ENCODE measurements at places on chromosomes 6 and 20. TPM values are rescaled to one million over a fixed set of nuclear protein-coding genes. Genes with fewer than 3 reads are reported as not detected.

DNA sequence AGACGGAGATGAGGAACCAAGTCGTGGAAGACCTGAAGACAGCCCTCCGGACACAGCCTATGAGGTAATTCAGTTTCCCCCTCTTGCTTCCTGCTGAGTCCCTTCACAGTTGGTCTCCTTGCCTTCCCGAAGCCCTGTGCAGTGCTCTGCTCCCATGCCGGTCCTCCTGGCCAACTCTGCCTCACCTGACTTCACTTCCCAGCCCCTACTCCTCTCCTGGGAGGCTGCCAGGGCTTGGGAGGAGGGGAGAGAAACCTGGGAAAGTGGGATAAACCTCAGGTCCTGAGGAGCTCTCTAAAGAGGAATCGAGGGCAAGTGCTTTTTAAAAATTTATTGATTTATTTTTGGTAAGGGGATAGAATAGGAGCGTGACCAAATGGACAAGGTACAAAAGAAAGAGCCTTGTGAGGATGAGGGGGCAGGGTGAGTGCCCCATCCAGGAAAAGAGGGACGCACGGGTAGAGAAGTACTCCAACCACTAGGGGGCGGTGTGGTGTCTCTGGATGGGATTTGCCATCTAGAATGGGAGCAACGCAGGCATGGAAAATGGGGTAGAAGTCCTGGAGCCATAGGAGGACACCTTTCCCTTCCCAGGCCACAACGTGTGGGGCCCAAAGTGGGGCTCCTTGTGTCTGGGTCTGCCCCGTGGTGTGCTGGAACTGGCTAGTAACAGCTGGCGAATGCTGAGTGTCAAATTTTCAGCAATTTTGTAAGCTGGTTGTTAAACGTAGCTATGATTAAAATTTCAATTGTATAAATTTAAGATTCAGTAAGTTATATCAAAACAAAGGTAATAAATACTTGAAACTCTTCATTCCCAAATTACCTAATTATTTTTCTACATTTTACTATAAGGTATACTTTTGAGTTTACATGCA lies 69.0 kb downstream of the MOCS1 start:
- DNase-seq, result peak; percentile 81

DNA sequence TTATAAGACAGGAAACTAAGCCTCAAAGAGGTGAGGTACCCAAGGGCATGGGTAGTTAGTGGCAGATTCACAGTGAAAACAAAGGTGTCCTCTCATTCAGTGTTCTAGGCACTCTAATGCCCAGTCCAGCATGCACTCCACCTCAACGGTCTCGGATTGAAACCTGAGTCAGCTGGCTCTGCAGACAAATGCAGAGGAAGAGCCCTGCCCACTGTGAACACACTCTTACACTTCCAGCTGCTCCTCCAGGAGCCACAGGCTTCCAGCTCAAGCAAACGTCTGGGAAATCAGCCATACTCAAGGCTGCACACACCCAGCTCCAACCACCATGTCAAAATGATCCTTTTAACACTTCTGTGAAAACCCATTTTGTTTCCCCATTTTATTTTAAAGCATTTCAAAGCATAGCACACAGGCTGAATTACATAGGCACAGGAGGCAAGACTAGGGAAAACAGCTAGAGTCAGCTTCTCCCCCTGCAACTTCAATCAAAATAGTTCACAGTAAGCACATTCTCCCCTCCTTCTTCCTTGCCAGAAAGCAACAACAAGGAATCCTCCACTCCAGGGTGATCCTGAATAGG lies 3.0 kb upstream of the IL17A start:
- DNase-seq, result no peak

GRCh38 chr20:37518606-37519507 lies 2.2 kb upstream of the NNAT start:
- no peak for DNase-seq

DNA sequence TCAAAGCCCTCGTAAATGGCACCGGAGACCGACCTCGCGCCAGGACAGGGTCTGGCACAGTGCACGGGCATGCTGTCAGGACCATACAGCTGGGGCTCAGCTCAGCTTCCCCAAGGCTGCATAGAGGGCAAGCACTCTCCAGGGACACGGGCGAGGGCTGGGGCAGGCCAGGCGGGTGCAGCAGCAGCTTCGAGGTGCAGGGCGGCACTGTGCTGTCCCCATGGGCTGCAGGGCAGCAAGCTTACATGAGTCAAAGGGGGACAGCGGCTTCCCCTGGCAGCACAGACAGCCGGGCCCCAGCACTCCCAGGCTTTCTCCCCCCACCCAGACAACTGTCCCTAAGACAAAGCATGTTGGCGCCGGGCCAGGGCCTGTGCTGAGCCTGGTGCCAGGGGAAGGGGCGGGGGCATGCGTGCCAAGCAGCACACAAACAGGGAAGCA lies 25.7 kb downstream of the PSMG4 start:
- peak; percentile 20 for DNase-seq

DNA sequence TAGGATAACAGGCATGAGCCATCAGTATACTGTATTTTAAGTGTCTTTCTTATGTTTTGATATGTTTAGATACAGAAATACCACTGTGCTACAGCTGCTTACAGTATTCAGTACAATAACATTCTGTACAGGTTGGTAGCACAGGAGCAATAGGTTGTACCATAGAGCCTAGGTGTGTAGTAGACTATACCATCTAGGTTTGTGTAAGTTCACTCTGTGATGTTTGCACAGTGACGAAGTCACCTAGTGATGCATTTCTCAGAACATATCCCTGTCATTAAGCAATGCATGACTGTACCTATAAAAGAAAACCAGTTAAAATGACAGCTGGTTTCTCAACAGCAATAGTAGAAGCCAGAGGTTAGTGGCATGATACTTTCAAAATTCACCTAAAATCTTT lies 3.0 kb upstream of the ZBTB24 start:
- DNase-seq, result no peak

DNA sequence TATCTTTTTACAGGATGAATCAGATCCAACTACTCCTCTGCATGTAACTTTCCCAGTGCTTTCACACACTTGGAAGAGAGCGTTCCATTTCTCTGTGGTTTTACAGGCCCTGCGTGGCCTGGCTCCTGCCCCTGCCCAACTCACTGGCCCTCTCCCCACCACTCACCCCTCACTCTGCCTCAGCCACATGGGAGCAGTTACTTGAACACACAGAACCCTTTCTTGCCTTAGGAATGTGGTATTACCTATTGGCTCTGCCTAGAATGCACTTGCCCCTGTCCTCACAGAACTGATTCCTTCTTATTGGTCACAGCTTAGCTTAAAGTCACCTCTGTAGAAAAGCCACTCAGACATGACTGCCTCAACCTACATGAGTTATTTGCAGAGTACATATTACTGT lies 108.4 kb downstream of the CRYBG1 start:
- DNase-seq, result no peak

- no peak for DNase-seq
Measured at GRCh38 chr6:92723390-92723931, 695.9 kb downstream of the EPHA7 start.

- DNase-seq, result no peak
Measured at GRCh38 chr6:56483929-56484328, 158.8 kb downstream of the DST start.

DNA sequence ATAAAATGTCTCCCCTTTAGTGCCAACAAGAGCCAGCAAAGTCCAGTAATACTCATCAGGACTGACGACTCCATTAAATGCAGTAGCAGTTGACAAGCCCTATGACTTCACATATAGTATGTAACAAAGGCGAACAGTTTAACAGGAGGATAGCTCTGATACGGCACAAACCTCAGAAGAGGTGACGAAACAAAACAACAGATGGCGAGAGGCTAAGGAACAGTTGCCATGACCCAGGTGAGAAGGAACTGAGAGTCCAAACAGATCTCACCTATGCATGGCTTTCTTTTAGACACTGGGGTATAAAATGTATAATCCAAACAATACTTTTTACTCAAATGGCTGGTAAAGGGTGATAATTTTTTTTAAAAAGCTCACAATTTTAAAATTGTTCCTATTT lies 37.1 kb downstream of the SYNE1 start:
- DNase-seq, result no peak

- DNase-seq, result no peak
Measured at GRCh38 chr6:12078014-12078413, 65.9 kb downstream of the HIVEP1 start.

- peak; percentile 81 for DNase-seq
Measured at GRCh38 chr6:122730775-122731386, 48.6 kb upstream of the FABP7 start.

DNA sequence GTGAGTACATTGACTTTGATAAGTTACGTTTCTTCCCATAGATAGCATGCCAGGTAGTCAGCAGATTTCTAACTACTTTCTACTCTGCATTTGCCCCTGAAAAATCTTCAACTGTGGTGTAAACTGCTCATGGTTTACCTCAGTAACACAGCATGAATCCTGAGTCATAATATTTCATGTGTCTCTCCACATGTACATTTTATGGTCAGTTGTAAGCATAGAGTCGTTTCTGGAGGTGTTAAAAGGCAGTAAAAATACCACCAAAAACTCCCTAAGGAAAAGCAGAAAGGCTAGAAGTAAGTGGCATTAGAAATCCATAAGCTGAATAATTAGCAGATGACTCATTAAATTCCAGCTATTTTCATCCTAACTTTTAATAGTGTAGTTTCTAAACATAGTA lies 4.1 kb upstream of the GPR63 start:
- DNase-seq, result peak; percentile 11

CD40 gene
- 16.3 TPM for total RNA-seq

SCUBE3 gene
- not detected for total RNA-seq

MTRF1L gene
- total RNA-seq, result 30.9 TPM

COL9A1 gene
- total RNA-seq, result not detected

BTNL2 gene
- not detected for total RNA-seq
